ENCODE measurements at places on chromosomes 5 and 9.

DNA sequence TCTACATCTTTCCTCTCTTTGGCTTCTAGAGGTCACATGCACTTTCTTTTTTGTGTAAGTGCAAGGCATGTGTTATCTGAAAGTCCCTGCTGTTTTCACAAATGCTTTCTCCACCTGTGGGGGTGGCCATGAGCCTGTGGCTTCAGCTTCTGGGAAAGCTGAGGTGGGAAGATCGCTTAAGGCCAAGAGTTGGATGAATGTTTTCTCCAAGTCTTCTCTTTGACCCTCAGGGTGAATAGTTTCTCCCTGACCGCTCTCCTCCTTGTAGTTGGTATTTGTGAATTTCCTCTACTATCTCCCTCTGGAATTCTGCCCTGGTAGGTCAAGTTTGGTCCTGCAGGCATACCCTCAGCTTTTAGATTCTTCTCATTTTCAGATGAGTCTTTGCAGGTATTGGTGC lies 74.2 kb downstream of the UGCG start:
- no peak for DNase-seq

- no peak for DNase-seq
Observed at GRCh38 chr9:109408759-109409462, 88.1 kb upstream of the EPB41L4B start.

DNA sequence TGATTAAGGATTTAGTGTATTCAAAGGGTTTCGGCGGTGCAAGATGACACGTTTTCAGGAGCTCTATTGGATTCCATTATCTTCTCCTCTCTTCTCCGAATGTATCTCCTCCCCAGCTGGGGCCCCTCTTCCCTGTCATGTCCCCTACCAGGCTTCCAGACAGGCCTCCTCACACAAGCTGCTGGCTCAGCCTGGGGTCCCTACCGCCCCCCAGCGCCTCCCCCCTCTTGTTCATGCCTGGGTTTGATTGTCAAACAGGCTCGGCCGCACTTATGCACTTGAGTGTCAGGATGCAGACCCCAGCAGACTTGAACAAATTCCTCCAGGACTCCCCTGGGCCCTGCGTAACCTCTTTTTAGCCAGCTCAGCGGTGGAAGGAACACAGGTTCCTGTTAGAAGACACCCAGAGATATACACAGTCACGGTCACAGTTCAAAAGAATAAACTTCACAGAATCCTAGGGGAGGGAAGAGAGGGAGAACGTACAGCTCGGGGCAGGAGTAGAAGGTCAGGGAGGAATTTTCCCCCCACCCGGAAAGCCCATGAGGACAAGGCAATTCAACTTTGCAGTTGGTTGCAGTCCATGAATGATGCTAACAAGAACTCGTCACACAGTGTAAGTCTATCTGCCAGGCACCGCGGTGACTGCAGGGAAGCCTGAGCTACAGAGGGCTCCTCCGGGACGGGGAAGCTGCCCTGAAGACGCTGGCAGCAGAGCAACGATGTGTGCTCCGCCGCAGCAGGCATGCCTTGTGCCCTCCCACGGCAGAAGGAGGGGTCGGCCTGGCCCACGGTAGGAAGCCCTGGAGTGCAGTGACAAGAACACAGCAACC lies 560.0 kb downstream of the BNC2 start:
- no peak for DNase-seq

DNA sequence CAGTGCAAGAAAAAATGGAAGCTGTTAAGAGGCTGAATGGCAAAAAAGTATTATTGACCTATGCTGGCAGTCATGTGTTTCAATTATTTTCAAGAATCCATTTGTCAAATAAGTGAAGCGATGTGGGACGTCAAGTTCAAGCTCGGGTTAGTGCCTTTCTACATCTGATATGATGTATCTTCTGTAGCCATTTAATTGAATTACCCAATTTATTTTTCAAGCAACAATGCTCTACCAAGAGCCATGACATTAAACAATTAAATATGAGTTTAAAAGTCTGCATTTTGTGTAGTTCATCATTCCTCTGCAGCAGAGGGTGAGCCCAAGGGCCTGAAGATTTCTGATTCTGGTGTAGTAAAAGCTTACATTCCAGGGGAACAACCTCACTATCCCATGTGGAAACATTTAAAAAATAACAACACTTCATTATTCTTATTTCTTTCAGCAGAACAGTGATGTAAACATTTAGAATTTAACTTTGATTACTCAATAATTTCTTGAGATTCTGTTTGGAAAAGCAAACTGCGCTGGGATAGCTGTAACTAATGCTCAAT lies 619.7 kb upstream of the ARRDC3 start:
- DNase-seq: no peak

DNA sequence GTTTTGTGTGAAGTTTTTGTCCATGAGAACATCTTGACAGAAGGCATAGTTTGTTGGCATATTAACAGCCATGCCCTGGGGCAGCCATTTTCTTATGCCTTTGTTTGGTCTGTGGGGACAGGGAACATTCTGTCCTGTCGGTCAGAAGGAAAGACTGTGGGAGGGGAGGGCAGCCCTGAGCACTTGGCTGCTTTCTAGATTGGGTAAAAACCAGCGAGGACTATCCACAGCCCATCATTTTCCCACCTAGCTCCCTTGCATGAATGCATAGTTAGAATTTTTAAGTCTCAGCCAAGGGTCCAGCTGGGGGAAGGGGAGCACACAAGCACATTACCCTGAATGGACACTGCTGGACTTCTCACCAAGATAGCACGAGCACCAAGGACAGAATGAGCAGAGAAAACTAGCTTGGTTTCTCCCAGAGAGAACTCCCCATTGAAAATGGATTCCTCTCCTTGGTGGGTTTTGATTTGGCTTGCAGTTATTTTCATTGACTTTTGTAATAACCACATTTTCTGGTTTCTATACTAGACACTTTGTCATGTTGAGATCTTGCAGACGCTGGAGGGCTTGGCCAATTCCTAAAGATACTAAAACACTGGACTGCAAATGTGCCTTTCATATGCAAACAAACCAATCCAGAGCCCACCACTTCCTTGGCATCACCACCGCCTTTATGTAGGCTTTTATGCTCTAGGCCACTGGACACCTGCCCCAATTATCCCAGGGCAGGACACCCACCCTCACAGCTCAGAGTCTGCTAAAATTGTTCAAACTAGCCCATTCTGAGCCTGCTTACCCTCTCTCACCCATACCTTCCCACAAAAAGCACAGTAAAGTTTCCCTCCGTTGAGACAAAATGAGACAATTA lies 129.9 kb downstream of the BOD1 start:
- DNase-seq: no peak

- DNase-seq: peak; percentile 40
Observed at GRCh38 chr5:149367249-149367971, 9.6 kb downstream of the PCYOX1L start.

GRCh38 chr5:108271127-108271526 lies 110.8 kb downstream of the FBXL17 start:
- DNase-seq: no peak

- no peak for DNase-seq
Observed at GRCh38 chr5:164708831-164709230, 1203.4 kb downstream of the MAT2B start.

GRCh38 chr5:179606071-179606909 lies 17.2 kb downstream of the HNRNPH1 start:
- no peak for DNase-seq

DNA sequence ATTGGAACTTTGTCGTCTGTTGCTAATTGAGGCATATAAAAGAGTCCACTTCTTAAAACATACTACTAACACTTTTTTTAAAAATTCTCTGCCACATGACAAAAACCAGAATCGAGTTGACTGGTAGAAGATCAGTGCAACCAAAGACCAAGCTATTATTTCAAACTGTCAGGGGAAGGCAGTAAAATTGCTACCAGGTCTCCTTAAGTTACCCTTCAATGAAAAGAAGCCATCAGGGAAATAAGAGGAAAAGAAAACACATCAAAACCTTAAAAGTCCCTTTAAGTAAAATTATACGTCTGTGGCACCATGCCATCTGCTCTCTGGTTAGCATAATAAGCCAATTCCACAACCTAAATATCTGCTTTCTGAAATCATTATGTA lies 9.6 kb downstream of the ZNF608 start:
- no peak for DNase-seq

GRCh38 chr5:14244721-14245120 lies 101.6 kb downstream of the TRIO start:
- no peak for DNase-seq

- no peak for DNase-seq
Observed at GRCh38 chr5:24264547-24264946, 380.2 kb downstream of the CDH10 start.

GRCh38 chr5:66675406-66675805 lies 79.2 kb downstream of the MAST4 start:
- no peak for DNase-seq

DNA sequence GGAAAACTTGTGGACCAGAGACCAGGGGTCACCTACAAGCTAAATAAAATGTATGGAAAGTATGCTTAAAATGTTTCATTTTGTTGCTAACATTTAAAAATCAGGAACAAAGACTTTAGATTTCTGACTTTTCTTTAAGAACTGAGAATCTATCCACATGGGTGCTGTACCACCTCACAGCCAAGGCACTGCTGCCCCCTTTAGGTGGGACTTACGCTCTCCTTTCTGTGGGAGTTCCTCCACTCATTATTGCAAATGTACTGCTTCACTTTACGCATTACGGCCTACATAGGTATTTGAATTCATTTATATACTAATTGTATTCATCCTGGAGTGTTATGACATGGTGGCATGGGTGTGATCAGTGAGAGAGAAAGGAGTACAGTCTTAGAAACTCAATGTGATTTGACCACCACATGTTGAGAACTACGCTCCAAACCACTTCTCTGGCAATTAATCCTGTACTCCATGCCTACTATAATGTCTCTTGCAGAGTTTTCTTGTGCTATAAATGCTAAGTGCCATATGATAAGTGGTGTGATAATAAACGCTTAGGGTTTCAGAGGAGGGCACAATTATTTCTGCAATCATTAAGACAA lies 24.7 kb upstream of the CETN3 start:
- no peak for DNase-seq

DNA sequence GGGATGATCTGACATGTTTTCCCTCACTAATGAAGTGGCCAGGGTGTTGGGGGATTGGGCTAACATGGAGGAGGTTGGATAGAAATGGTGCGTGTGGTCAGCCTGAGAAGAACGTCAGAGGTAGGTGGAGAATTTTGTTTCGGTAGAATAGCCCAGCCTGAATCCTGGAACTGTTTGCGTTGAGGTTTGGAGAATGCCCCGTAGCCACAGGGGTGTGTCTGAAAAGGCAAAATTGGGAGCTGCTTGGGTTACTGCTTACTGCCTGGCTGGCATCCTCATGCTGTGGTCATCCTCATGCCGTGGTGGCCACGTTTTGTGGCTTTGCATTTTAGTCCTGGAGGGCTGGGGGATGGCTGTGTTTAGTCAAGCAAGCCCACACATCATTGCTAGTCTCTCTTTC lies 236.9 kb downstream of the GOLPH3 start:
- no peak for DNase-seq

GRCh38 chr5:52692039-52692438 lies 95.7 kb upstream of the ITGA1 start:
- DNase-seq: no peak

GRCh38 chr5:173231381-173231766 lies 3.6 kb downstream of the NKX2-5 start:
- DNase-seq: no peak

DNA sequence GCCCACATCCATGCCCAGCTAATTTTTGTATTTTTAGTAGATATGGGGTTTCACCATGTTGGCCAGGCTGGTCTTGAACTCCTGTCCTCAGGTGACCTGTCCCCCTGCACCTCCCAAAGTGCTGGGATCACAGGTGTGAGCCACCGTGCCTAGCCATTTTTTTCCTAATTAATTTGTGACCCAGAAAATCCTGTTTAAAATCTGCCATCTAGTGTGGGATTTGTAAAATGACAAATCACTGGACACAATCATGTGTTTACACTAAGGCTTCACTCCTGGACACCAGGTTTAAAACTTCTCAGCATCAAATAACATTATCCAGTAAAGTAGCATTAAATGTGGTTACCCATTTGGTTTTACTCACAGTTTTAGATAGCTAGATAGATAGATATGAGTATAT lies 18.6 kb upstream of the KDM4C start:
- DNase-seq: no peak

- DNase-seq: no peak
Observed at GRCh38 chr9:92308893-92309292, 15.4 kb upstream of the IARS1 start.

GRCh38 chr5:134714541-134714940 lies 23.8 kb upstream of the CAMLG start:
- no peak for DNase-seq

GRCh38 chr5:124661317-124662141 lies 84.9 kb downstream of the ZNF608 start:
- DNase-seq: peak; percentile 18

DNA sequence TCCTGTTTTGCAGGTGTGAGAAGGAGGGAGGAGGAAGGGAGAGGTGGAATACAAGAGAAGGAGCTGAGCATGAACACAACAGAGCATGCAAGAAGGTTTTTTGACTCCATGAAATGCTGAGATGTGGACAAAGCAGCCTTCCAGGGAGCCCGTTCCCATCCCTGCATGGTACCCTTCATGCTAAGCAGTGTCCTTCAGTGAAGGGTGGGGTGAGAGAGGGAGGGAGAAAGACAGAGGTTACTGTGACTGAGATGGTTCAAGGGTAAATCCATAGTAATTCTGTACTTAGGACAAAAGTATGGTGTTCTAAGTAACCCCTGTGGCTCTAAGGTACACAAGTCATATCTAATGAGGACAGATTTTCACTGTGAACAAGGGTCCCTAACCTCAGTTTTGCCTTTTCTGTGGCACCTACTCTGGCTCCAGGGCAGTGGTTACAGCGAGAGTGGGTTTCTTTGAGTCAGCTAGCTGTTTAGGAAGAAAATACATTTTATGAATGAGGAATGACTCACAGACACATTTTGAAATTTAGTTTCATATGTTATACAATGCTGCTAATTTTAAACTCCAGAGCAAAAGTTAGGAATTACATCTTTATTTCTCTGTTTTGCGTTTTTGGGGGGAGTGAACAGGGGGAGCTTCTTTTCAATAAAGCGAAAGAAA lies 184.9 kb upstream of the SLC12A2 start:
- DNase-seq: no peak

DNA sequence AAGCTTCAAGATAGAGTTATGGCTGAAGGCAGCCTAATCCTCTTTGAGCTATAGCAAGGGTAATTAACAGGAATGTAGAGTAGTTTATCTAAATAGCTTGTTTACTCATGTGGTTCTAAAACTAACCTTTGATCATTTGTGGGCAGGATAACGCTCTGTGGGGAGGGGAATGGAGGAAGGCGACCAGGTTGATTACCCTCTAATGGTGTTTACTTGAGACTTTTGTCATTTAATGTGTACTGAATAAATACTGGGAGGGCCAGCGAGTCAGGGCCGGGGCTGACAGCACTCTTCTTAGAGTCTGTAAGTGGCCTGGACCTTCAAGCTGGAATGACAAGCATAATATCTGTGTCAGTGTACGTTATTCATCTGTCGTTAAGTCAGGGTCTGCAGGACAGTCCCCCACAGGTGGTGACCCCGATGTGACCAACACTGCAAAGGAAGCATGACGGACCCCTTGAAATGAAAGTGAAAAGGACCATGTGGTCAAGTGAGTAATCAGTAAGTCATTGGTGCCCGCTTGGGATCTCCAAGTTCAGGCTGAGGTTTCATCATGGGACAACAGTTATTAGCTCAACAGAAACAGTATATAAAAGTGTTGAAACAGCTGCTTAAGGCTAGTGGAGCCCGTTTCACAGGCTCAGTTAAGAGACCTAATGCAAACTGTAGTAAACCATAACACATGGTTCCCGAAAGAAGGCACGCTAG lies 162.6 kb downstream of the CPLANE1 start:
- DNase-seq: peak; percentile 51
